ENCODE measurements at places on chromosomes 12 and 14. TPM values are rescaled to one million over a fixed set of nuclear protein-coding genes. Genes with fewer than 3 reads are reported as not detected.

The KRT72 gene
- not detected for total RNA-seq

The GARIN6 gene
- total RNA-seq, result not detected

The GPR137C gene
- total RNA-seq, result 0.14 TPM

The SLC7A7 gene
- 4.1 TPM for total RNA-seq

The REM2 gene
- total RNA-seq, result 0.14 TPM

The PRKAB1 gene
- 10.7 TPM for total RNA-seq

The LBHD2 gene
- not detected for total RNA-seq

The OASL gene
- total RNA-seq, result 0.57 TPM

Measured in smooth muscle cell of bladder (primary cell).